ENCODE measurements at places on chromosomes 2 and 18. TPM values are rescaled to one million over a fixed set of nuclear protein-coding genes. Genes with fewer than 3 reads are reported as not detected.

GRCh38 chr2:84175340-84175739, 283.7 kb downstream of the SUCLG1 start:
- no peaks in the 10 kb centered on the region for H3K27me3 ChIP-seq
- no peaks in the 10 kb centered on the region for H3K4me1 ChIP-seq
- H3K27ac ChIP-seq: no peak overlapping the region
- no peak overlapping the region for H3K4me3 ChIP-seq
- H3K36me3 ChIP-seq: no peaks in the 10 kb centered on the region
- no peak for DNase-seq

- no peaks in the 10 kb centered on the region for H3K36me3 ChIP-seq
- no peak overlapping the region for H3K27ac ChIP-seq
- H3K4me1 ChIP-seq: peaks cover 18% of the 10 kb centered on the region
Measured at GRCh38 chr18:58417752-58418151, 211.1 kb downstream of the ALPK2 start.

The CNGA3 gene
- 4.3 TPM for total RNA-seq

The EN1 gene
- total RNA-seq: not detected

DNA sequence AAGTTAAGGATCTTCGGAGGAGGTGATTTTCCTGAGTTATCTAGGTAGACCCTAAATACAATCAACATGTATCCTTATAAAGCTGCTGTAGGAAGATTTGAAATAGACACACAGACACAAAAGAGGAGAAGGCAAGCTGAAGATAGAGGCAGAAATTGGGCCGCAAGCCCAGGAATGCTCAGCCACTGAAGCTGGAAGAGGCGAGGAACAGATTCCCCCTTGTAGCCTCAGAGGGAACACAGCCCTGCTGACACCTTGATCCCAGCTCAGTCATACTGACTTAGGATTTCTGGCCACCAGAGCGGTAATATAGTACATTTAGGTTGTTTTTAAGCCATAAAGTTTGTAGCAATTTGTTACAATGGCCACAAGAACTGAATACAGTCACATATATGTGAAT, 90.9 kb downstream of the ETAA1 start:
- DNase-seq: no peak
- no peak overlapping the region for H3K4me3 ChIP-seq
- H3K27ac ChIP-seq: no peak overlapping the region

DNA sequence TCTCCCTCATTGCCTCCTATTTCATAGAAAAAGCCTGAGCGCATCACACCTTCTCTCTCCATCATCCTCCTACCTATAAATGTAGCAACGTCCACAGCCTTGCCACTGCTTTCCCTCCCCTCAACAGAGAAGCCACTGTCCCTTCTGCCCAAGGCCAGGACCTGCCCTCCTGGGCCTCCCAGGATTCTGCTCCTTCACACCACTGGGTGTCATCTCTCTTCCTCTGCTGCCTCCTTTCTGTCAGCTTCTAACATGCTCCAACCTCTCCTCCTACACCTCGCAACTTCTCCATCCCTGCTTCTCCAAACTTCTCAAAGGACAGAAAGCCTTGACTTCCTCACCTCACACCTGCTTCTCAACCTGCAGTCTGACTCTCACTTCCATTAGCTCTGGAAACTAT, 21.2 kb upstream of the ME2 start:
- no peak overlapping the region for H3K27ac ChIP-seq
- H3K4me1 ChIP-seq: no peaks in the 10 kb centered on the region
- no peak for DNase-seq
- no peak overlapping the region for H3K4me3 ChIP-seq

DNA sequence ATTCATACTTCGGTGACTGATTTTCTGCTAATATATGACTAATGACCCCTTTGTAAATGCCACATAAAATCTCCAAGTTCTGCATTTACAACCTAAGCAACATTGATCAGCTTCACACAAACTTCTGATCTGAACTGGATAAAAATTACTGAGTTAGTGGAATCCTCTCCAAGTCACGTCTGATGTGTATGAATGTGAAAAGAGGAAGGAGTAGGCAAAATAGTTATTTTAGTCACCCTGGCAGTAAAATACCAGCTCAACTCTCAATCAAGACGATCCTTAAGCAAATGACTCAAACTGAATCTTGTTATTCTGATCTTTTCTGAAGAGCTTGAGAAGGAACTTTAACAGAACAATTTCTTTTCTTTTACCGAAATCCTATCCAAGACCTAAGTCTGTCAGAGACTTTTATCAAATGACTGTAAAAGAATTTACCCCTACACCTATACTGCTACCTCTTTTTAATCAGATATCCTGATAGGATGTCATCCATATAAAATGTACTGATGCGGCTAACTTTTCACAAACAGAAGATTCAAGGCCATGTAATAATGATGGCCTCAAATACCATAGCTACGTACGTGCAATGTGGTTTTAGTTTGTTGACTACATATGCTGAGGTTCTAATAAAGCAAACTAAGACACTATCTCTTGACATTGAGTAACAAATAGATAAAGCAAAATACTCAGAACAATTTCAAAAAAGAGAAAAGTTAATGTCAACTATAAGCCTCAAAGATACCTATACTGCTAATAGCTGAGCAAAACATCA, 23.7 kb downstream of the CUL3 start:
- H3K27ac ChIP-seq: no peak overlapping the region
- H3K4me1 ChIP-seq: peaks cover 76% of the 10 kb centered on the region
- DNase-seq: no peak

DNA sequence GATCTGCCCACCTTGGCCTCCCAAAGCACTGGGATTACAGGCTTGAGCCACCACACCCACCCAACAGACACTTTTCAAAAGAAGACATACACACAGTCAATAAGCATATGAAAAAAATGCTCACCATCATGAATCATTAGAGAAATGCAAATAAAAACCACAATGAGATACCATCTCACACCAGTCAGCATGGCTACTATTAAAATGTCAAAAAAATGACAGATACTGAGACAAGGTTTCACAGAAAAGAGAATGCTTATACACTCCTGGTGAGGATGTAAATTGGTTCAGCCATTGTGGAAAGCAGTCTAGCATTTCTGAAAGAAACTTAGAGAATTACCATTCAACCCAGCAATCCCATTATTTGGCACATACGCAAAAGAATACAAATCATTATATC, 1947.2 kb downstream of the SUCLG1 start:
- H3K4me3 ChIP-seq: no peak overlapping the region
- no peaks in the 10 kb centered on the region for H3K36me3 ChIP-seq
- H3K27ac ChIP-seq: no peak overlapping the region
- no peaks in the 10 kb centered on the region for H3K27me3 ChIP-seq
- no peak for DNase-seq

The MDH1 gene
- total RNA-seq: 217 TPM

The FNDC4 gene
- total RNA-seq: 6.1 TPM

GRCh38 chr2:19990416-19990728, 467 bp upstream of the WDR35 start:
- peak overlapping the region; percentile 70 for H3K4me3 ChIP-seq
- no peaks in the 10 kb centered on the region for H3K27me3 ChIP-seq
- no peak for DNase-seq
- no peaks in the 10 kb centered on the region for H3K4me1 ChIP-seq
- peak overlapping the region; percentile 69 for H3K27ac ChIP-seq

The PAIP2B gene
- 13.2 TPM for total RNA-seq

- no peaks in the 10 kb centered on the region for H3K27me3 ChIP-seq
- H3K27ac ChIP-seq: no peak overlapping the region
- no peaks in the 10 kb centered on the region for H3K36me3 ChIP-seq
- peaks cover 7% of the 10 kb centered on the region for H3K4me1 ChIP-seq
Measured at GRCh38 chr2:28710545-28710944, 41.1 kb upstream of the PPP1CB start.

DNA sequence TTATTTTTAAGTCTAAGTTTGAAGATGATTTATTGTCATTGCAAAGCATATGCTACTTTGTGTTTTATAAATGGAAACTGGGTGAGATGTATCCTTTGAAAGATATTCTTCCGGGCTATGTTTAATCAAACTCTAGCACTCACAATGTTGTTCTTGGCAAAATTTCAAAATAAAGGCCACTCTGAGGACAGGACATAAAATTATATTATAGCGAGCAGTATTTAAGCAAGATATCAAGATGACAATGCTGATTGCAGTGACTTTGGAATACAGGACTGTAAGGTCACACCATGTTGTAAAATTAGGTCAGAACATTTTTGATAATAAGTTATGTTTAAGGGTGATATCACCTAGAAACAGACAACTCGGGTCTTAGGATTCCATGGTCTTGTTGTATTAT, 14.2 kb downstream of the RPRM start:
- no peaks in the 10 kb centered on the region for H3K36me3 ChIP-seq
- no peak overlapping the region for H3K4me3 ChIP-seq
- H3K4me1 ChIP-seq: no peaks in the 10 kb centered on the region
- H3K27ac ChIP-seq: no peak overlapping the region
- no peaks in the 10 kb centered on the region for H3K27me3 ChIP-seq
